Sigmoid colon (tissue), 7 donors: ENCODE measurements at places on chromosomes 2 and 18. TPM values are rescaled to one million over a fixed set of nuclear protein-coding genes. Genes with fewer than 3 reads are reported as not detected.
A peak's percentile ranks its signal among the peaks of the same experiment; 100 is the strongest.

- DNase-seq: no peak
These were observed 72.3 kb upstream of the SESTD1 start for GRCh38 chr2:179336782-179337534.

- no peak for DNase-seq
These were observed 502.0 kb downstream of the SLC4A3 start for GRCh38 chr2:220129391-220129790.

GRCh38 chr2:84965192-84965516, 5.8 kb upstream of the KCMF1 start:
- DNase-seq: peak; percentile 8

DNA sequence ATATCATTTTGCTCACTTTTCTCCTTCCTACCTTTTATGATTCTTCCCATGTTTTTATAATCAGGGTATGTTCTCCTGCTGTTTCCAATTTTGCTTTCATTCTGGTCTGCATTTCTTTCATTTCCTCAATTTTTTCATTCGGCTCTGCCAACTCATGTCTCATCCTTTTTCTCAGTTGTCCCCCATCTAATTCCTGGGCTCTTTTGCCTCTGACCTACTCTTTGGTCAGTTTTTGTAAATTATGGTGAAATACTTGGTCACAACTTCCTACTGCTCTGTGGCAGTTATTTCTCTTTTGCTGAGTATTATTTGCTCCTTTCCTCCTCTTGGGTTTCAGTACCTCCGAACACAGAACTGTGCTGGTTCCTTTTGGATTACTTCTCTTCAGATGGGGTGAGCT, 27.5 kb downstream of the MYO7B start:
- no peak for DNase-seq

GRCh38 chr2:166140932-166141331, 13.1 kb upstream of the SCN1A start:
- no peak for DNase-seq

DNA sequence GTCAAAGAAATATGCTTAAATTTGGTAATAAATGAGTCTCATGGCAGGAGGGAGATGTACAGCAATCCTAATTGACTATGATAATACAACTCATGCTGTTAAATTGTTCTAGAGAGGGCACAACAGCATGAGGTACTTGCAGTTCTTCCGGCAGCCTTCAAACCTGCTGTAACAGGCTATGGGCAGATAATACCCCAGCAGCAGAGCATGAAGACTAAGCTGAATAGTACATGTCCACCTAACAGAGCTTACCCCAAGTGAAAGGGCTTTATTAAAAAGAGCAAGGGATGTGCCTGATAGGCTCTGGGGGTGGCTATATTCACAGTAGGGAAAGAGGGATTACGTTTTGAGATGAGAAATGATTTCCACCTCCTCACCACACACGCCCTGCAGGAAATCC, 28.9 kb downstream of the MRO start:
- DNase-seq: no peak

DNA sequence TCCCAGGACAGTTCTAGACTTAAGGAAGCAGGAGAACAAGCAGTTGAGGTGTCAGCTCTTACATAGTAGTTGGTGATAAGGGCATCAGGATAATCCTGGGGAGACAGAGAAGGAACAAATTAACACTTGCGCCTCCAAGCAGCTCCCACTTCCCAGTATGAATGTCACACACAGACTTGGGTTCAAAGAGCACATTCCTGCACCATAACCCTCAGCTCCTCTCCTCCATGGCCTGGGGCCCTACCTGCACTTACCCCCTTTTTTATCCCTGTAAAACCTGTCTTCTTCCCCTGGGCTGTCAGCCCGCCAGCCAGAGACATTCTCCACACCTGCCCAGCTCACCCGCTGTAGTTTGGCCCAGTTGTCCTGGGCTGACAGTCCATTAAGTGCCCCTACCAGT, 3.9 kb upstream of the UCN start:
- no peak for DNase-seq

GRCh38 chr2:128626760-128627511, 308.3 kb upstream of the HS6ST1 start:
- peak; percentile 33 for DNase-seq

DNA sequence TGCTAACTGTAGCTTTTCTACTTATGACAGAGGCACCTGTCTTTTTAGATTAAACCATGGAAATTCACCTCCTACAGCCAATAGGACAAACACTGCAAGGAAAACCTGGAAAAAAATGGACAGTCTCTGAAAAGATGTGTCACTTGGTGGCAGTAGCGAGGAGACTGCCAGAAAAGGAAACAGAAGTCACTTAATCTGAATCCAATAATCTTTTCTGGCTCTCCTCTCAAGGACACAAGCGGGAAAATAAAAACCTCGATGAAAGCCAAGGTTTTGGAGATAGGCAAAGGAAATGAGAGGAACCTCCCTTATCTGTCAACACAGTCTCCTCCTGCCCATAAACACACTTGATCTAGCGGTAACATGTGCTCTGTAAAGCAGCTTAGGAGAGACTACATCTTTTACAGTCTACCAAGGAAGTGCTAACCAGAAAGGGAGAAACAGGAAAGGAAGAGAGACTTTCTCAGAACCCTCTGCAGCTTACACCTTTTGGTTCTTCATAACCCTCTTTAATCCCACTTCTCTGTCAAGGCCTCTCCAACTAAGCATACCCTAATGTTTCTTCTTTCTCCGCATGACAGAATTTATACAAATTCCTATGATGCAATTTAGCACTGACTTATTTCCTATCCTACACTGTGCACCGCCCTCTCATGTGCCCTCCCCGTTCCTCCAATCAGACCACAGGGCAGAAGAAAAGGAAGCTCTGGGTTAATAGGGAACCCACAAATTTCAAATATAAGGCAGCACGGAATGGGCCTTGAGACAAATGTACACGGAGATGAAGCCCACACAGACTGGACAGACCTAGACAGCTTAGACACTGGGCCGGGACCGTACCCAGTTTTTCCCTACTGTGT, 52.8 kb downstream of the CLASP1 start:
- no peak for DNase-seq

DNA sequence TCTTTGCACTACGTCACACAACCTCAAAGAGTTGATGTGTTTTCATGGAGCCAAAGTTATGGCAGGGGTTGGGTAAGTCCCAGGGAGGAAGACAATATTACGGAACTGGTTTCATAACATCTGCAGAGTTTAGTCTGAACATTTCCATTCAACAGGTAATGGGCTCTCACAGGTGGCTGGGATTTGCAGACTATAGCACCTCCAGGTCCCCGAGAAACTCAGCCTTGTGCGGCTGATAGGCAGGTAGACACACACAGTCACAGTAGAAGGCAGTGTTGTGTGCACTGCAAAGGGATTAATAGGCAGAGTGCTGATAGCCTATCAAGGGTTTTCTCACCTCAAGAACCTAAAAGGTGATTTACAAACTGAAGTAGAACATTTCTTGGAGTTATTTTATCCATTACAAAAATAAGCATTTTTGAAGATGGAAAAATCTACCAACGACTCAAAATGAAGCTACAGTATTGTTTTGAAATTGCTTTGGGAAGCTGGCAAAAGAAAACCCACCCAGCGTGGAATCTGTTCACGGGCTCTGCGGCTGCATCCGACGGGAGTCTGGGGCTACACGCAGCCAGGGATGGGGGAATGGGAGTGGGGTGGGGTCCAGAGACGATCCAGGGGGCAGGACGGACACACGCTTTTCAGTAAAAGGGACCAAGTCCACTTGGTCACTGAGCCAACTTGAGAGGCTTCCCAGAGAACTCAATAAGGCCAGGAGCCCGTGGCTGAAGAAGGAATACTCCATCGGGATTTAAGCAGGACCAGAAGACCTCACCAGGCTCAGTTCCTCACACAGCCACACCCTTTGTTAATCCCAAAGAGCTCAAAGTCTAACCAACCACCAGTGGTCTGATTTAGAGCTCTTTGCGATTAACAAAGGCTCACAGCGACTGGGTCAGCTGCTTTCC, 82.9 kb downstream of the CHRNA1 start:
- peak; percentile 75 for DNase-seq

DNA sequence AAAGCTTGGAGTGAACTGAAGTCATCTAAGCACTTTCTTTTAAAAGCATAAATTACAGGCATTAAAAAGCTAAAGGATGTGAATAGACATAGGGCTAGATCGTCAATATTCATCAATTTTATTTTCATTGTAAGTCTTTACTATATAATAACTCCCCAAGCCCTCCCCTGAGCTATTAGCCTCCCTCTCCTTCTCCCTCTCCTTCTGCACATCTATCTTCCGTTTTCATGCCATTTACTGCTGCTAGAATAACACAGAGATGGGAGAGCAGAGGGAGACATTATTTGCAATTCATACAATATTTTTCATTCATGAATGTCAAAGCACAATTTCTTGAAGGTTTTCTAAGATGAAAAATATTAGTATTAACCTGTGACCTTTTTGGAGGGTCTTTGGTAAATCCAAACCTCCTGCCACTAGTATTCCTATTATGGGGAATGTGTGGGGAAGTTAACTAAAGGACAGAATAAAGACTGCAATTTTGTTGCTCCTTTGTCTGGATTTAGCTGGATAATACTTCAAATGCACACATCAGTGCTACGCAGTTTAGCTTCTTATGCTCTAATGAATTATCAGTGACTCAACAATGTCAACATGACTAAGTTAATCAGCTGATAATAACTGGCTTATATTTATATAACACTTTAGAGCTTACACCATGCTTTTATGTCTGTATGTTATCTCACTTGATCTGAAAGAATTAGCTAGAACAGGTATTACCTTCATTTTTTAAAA, 28.2 kb upstream of the MFF start:
- DNase-seq: no peak

- no peak for DNase-seq
These were observed 981.2 kb upstream of the KLHL29 start for GRCh38 chr2:22403748-22404147.

DNA sequence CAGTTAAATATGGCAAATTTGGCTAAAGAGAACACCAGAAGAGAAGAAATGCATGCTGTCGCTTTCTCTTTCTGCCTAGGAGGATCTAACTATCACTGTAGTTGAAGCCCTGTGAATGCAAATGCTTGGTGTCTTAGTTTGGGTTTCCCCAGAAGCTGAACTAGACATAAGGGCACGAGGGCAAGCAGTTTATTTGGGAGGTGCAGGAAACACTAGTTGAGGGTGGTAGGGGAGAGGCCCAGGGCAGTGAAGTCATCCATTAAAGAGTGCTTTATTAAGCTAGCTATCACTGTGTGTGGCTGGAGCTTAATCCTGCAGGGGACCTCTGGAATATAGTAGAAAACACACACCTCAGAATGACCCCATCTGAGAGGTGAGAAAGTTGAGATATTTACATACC, 639.8 kb upstream of the ZEB2 start:
- no peak for DNase-seq

DNA sequence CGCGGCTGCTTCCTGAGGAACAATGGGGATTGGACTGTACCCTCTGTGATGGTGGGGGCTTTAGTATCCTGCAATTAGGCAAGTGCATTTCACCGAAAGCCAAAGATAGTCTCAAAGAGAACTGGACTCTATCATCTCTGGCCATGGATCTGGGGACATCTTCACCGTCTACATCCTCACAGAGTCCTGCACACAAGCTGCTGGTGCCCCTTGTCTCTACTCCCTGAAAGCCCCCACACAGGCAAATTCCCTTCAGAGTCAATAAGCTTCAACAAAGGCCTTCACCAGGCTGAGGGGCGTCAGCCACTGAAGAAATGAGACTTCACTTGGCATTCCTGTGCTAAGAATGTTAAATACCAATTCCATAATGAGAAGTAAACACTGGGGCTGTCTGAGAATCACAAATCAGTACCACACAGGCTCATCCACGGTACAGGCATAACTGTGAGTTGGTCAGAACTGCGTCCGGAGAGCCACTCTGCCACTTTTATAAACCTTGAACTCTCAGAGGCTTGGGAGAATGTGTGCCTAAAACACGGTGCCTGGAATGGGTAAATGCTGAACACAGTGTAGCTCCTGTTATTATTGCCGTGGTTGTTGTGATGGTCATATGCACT, 432.7 kb downstream of the ZNF521 start:
- no peak for DNase-seq

- DNase-seq: no peak
These were observed 108.6 kb downstream of the QPCT start for GRCh38 chr2:37453027-37453426.

- no peak for DNase-seq
These were observed 349.1 kb downstream of the NYAP2 start for GRCh38 chr2:225748609-225749008.

DNA sequence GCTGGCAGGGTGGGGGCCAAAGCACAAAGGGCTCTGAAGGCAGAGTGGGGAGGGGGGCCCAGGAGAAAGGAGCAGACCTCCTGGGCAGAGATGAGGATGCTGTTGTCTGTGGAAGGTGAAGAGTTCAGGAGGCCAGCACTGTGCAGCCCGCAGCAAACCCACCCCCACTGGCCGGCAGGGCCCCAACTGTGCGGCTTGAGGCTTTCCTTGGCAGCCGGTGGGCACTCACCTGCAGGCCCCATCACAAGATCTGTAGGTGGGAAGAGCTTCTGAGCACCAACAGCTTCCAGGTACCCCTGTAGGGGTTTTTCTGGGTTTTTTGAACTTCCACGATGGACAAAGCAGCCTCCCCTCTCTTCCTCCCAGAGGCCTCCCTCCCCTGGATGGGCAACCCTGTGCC, 72.9 kb downstream of the NDUFA10 start:
- no peak for DNase-seq

DNA sequence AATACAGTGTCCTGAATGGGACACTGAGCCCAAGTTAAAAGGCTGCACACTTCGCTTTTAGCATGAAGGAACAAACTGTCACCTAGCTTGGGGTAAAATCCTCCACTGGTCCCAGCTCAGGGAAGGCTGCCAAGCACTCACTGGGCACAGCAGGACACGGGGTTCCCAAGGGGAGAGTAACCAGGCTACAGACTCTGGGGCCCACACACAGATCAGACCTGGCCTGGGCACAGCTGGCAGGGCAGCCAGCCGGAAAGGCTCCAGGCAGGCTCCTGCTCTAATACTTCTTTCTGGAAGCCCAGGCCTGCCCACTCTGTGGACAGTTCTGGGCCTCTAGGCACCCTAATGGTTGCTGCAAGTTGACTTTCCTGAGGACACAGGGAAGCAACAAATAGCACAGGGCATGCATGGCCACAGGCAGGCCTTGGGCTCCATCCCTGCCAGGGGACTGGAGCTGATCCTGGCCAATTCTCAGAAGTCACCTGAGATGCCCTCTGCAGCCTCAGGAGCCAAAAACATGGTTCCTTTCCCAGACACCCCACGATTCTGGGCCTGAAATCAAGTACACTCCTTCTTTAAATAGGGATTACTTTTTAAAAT, 18.7 kb upstream of the SULT1C3 start:
- no peak for DNase-seq

- DNase-seq: no peak
These were observed 55.8 kb upstream of the FAM136A start for GRCh38 chr2:70357684-70358071.

- peak; percentile 66 for DNase-seq
These were observed 483 bp downstream of the TRAPPC8 start for GRCh38 chr18:31942291-31942998.

- peak; percentile 93 for DNase-seq
These were observed at the start of gene LRATD1 for GRCh38 chr2:14632133-14632936. Gene LRATD1, plus strand, starts transcription at chr2:14632717. Its CDS starts 1,263 bp downstream, at chr2:14633980.

The IL36B gene
- not detected for polyA plus RNA-seq

The INO80B gene
- 19.2 TPM for polyA plus RNA-seq

The TTC31 gene
- 13.8 TPM for polyA plus RNA-seq

The SFT2D3 gene
- polyA plus RNA-seq: 1.4 TPM

The KCNS3 gene
- polyA plus RNA-seq: 13.9 TPM

The PROKR1 gene
- not detected for polyA plus RNA-seq

The CCDC68 gene
- 16.3 TPM for polyA plus RNA-seq

The NOTO gene
- not detected for polyA plus RNA-seq

The RTKN gene
- polyA plus RNA-seq: 44.6 TPM

The CIDEA gene
- not detected for polyA plus RNA-seq
